ENCODE measurements at places on chromosomes 7 and 10.

DNA sequence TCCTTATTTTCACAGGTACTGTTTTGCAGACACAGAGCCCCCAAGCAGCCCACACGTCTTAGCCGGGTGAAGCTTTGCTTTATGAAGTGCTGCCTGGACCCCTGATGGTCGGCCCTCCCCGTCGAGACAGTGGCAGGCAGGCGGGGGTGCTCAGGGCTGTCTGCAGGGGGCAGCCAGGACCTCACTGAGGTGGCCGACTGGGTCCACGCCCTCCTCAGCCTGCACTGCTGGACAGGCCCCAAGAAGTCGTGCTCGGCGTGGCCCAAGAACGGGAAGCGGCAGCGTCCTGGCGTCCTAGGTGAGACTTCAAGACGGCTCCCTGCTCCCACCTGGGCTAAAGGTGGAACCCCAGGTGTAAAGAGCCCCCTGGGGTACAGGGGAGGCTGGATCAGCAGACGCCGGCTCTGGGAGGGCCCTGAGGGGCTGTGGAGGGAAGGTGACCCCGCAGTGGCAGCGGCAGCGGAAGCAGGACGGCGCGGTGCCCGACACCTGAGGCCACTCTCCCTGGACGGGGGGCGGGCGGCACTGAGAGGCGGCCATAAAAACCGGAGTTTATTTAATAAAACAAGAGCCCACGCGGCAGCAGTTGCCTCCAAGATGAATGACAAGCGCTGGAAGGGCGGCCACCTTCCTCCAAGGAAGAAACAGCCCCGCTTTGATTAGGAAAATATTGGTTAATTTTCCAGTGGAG is 179.4 kb downstream of the ELFN1 start:
- peak; percentile 8 for DNase-seq

DNA sequence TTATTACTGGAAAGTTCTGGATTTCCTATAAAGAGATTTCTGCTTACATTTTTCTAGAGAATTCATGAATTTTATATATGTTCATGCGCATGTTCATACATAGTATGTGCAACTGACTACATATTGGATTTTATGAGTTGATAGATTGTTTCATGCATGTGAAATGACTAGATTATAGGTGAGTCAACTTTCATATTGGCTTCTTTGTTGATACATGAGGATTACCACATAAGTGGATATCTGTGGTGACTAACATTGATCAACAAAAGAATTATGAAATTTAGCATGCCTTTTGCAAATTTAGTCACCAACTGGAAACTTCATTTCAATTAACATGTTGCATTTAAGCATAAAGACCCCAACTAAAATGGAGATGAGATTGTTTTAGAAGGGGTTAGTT is 99.0 kb downstream of the GNAT3 start:
- no peak for DNase-seq

- no peak for DNase-seq
Observed at GRCh38 chr7:134892963-134893362, 93.3 kb upstream of the AGBL3 start.

DNA sequence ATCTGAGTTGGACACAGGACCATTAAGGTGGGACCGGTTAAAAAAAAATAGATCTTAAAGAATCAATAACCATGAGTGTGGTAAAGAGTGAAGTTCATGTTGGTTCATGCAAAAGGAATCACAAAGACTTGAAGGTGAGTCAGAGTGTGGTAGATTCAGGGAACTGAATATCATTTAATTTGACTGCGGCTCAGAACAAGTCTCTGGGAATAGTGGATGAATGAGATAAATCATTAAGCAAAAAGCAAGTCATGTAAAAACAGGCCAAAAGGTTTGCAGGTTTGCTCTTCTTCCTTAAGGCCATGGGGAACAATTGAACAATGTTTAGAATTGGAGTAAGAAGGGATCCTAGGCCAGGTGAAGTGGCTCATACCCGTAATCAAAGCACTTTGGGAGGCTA is 385.8 kb downstream of the ETV1 start:
- no peak for DNase-seq

- no peak for DNase-seq
Observed at GRCh38 chr10:57963546-57963945, 304.1 kb downstream of the IPMK start.

GRCh38 chr7:106693677-106694353 is 32.9 kb upstream of the CCDC71L start:
- DNase-seq, result no peak

DNA sequence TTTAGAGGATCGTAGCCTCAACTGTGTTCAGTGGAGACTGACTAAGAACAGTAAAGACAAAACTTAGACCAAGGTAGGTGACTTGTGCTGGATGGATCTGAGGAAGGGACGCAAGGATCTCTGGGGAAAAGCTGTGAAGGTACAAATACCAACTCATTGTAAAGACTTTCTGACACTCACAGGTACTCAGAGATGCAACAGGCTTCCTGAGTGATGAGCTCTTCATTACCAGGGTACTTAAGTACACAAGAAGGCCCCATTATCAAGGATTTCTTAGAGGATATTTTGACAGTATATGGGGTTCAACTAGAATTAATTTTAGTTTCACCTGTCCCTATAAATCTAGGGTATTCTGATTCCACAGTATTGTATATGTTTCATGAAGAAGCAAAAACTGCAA is 440.7 kb downstream of the PLXDC2 start:
- DNase-seq, result no peak

- peak; percentile 14 for DNase-seq
Observed at GRCh38 chr7:27172315-27172774, 1.8 kb downstream of the HOXA10 start.

DNA sequence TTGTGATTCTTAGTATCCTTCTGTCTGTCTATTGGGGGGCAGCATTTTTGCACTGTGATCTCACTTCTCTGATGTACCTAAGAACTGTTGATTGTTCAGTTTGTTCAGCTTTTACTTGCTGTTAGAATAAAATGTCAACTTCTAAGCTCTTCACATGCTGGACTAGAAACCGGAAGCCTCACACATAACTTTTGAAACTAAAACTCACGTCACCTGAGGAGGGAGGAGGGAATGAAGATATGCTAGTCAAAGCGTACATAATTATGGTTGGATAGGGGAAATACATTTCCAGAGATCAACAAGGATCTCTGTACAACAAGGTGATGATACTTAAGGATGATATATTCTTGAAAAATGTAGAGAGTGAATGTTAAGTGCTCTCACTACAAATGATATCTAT is 609.7 kb downstream of the INHBA start:
- DNase-seq, result no peak

DNA sequence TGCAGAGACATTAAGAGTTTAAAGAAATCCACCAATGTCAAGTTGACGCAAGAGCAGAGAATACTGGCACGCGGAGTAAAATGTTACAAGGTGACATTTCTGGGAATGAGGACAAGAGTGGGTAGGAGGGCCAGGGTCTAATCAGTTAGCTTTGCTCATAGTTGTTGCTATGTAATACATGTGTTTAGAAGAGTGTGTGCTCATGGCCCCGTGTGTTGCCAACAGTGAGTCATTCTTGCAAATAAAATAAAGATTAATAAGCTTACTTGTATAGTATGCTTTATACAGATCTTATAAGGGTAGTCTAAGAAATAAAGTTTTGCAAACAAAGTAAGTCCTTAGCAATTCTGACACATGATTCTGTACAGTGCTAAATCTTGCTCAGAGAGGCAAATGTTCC is 64.5 kb downstream of the DNMBP start:
- no peak for DNase-seq

DNA sequence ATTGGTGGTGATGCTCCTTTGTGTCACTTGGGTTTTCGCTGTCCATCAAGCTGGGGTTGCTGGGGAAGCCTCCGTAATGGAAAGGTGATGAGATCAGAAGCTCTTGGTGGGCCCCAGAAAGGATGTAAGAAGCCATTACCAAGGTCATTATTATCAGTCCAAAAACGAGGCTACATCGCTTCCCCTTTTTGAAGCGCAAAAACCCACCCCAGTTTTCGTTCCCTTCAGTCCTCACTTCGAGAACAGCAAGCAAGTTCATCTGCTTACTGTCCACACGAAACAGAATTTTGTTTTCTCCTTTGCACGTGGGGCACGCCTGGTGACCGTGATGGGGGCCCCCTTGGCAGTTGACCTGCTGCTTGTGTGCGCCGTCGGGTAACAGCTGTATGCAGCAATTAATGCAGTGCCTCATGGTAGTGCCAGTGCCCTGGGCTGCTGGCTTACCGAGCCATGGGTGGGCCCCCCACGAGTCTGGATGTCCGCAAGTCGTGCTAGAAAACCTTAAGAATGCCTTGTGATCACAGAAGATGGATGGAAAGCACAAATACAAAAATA is 47.5 kb downstream of the CHST15 start:
- DNase-seq, result no peak

- DNase-seq, result no peak
Observed at GRCh38 chr10:35564341-35564968, 40.7 kb upstream of the GJD4 start.

DNA sequence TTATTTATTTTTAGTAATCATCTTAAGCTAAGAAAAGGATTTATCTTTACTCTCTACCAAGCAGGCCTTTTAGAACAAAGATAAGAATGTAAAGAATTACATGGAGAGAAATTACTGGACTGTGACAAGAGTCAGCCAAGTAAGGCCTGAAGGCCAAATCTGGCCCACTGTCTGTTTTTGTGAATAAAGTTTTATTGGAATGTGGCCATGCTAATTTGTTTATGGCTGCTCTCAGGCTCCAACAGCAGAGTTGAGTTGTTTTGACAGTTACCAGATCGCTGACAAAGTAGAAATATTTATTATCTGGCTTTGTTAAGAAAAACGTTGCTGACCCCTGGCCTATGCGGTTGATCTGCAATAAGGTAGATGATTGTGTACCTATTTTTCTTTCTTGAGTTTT is 6.1 kb downstream of the ARID5B start:
- DNase-seq, result no peak

DNA sequence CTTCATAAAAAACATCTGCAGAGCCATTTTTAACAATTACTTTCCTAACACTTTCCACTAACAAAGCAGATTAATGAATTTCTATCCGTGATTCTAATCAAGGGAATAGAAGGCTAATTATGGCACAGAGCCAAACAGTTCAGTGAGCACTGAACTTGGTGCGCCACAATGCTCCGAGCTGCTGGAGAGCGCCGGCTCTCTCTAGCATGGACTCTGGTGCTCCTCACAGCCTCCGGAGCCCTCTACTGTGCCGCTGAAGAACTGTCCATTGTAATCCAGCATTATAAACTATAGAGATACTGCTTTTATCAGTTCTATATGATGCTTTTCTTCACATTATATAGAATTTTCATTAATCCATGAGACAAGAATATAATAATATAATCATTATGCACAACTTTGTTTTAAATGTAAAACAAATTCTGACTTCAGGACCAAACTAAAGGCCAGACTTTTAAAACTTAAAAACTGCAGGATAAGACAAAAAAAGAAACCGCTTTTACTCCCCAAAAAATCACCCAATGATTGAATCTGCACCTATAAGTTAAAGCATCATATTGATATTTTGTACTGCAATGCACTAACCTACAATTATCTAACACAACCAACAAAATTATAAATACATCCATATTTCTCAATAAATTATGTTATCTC is 123.6 kb downstream of the RNF32 start:
- DNase-seq, result no peak

- DNase-seq, result no peak
Observed at GRCh38 chr7:14228341-14228740, 238.9 kb upstream of the ETV1 start.

DNA sequence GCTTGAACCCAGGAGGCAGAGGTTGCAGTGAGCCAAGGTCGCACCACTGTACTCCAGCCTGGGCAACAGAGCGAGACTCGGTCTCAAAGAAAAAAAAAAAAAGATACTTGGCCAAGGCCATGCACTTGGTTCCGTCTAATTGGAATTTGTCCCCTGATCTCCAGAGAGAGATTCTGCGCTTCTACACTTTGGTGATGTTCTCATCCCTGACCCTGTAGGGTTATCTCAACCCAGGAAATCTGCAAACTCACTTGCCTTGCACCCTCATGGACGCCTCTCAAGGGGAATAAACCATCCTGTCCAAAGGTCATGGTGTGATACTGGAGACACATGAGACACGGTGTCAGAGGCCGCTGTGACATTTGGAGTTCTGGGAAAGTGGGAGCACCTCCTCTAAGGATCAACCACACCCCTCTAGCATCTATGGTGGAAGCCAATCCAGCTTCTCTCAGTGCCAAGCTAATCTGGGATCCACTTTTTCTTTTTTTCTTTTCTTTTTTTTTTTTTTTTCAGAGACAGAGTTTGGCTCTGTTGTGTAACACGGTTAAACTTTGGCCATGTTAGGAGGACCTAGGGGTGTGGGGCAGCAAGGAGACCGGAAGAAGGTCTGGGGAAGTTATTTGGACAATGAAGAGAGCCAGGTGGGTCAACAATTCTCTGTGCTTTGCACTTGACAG is 7.8 kb upstream of the POR start:
- DNase-seq, result no peak

DNA sequence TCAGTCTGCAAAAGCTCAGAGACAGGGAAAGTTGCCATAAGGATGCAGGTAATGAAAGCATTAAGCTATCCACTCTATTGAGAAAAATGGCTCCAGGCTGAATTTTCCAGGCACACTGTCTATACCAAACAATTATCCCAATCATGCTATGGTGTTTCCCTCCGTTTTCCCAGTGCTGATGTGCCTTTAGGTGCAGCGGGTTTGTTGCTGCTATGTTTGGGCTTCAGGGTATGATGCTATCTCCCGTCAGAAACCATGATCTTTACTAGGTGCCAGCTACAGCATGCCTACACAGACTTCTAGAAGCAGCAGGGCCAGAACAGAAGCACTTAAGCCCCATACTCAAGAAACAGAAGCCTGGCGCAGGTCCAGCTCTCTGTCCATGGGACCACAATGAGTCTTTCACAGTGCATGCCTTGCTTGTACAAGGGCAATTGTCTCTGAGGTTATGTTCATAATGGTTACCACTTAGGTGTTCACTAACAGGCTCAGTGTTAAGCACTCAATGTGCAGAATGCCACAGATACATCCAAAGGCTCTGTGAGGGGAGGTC is 19.4 kb downstream of the STEAP1B start:
- no peak for DNase-seq

DNA sequence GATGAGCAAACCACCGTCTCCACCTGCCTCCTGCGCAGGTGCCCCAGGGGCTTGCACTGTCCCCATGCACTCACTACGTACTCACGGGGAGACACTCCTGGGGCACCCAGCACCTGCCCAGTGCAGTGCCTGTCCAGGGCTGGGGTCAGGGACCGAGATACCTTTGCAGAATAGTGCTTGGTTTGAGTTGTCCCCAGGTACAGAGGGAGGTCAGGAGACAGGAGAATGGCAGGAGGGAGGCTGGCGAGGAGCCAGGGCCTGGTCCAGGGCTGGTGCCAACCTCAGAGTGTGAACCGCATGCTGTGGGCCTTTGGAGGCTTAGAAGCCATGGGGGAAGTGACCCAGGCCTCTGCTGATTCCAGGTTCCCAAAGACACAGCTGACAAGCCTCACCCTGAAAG is 110.1 kb upstream of the GPR26 start:
- DNase-seq, result no peak

- DNase-seq, result no peak
Observed at GRCh38 chr10:69434926-69435325, 16.3 kb upstream of the TSPAN15 start.

DNA sequence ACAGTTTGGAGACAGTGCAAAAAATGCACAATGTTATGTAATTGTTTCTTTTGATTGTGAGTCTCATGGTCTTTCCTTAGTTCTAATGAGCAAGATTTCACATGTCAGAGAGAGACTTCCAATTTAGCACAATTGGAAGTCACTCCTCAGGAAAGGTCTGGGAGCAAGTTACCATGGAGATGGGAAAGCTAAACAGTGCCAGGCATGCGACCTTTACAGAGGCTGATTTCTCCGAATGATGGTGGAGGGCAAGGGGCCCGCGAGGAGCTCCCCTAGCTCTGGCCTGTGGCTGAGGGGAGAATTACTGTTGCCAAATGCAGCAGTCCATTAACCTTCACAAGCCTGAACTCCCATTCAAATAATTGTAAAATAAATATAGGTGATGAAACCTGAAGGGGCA is 59.3 kb downstream of the CDCA7L start:
- DNase-seq, result no peak
